ENCODE measurements at places on chromosomes 4 and X. TPM values are rescaled to one million over a fixed set of nuclear protein-coding genes. Genes with fewer than 3 reads are reported as not detected.

Gene MXRA5
- not detected for total RNA-seq

Gene PLK4
- 38.1 TPM for total RNA-seq

Gene CCDC149
- not detected for total RNA-seq

Gene TTC29
- total RNA-seq: not detected

Gene FAM47B
- not detected for total RNA-seq

Gene TENM3
- not detected for total RNA-seq

Gene STIM2
- total RNA-seq: 56.7 TPM

Gene DKK2
- total RNA-seq: not detected

Gene AMTN
- total RNA-seq: not detected

Gene AREG
- total RNA-seq: 0.27 TPM

Gene PRDM5
- total RNA-seq: not detected

Gene BEND2
- total RNA-seq: not detected

Gene IL1RAPL2
- not detected for total RNA-seq

Gene QRFPR
- total RNA-seq: not detected

Gene CORIN
- total RNA-seq: 0.49 TPM

Gene NXF2
- total RNA-seq: not detected

Gene MEPE
- total RNA-seq: not detected

Gene GPC3
- 0.07 TPM for total RNA-seq

Gene SRPX2
- total RNA-seq: not detected

Gene HMX1
- total RNA-seq: not detected

Gene ANKRD37
- total RNA-seq: 10.1 TPM

Gene PNCK
- not detected for total RNA-seq

Gene GPR143
- not detected for total RNA-seq

Gene RTL5
- total RNA-seq: 0.07 TPM

Gene FDCSP
- not detected for total RNA-seq

Gene FGG
- not detected for total RNA-seq

Measured in T-helper 1 cell treated with Interleukin-12 subunit alpha and Interleukin-12 subunit beta and Interleukin-4 antibody, amounts not matched to agents 30 ng/mL and 1 ng/mL, for 36 hours (primary cell).